ENCODE measurements at places on chromosomes 7 and 10.
A peak's percentile ranks its signal among the peaks of the same experiment; 100 is the strongest.

GRCh38 chr10:109173937-109174336 lies 749.4 kb downstream of the XPNPEP1 start:
- DNase-seq, result no peak

DNA sequence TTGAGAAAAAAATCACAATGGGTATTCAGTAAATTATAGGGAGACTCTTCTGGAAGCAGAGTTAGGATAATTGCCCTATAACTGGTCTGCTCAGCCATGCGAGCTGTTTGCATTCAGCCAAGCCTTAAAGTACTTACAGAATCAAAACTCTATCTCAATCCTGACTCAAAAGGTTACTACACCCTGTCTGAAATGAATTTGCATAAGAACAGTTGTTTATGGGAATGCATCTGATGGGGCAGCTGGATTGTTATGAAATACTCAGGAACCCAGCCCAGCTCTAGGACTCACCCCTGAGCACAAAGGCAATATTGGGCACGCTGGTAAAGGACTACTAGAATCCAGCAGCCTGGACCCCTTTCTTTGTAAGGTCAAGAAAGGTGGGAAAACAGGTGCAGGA lies 38.8 kb downstream of the AKR1B15 start:
- DNase-seq, result no peak

GRCh38 chr10:77518241-77518909 lies 119.2 kb downstream of the KCNMA1 start:
- DNase-seq, result no peak

DNA sequence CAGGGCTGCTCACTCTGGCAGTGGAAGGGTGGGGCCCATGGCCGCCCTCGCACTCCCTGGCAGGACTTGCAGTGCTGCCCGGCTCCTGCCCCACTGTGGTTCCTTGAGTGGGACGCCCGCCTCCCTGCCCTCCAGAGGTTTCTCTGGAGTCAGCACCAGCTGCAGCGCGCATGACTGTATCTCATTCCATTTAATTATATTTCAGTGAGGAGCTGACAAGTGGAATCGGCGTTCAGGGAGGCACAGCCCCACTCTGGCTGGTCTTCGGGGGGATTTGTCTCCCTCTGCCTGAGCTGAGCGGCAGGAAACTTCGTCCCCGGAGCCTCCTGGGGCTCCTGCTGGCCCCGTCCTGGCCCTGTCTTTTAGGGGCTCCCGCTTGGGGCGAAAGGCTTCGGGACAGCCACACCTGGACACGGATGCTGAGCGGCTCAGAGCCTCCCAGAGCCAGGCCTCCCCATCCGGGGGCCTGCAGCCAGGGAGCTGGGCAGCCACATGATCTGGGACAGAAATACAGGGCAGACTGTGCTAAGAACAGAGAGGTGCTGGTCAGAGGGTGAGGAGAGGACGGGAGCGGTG lies 75.3 kb upstream of the NKX6-2 start:
- DNase-seq, result no peak

DNA sequence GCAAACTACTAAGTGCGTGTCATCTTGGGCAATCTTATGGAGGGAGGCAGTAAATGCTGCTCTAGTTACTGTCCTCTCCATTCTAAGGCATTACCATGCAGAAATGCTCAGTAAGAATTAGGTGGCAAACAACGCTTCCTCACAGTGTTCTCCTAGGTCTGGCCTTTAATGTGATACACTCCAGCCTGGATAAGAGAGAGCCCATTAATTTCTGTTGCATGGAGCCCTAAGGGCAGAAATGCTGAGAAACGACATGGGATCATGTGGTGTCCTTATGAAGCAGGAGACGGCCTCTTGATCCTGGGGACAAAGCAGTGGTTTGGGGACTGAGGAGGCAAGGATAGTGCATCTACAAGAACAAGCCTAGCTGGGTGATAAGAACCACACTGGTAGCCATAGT lies 44.0 kb downstream of the SLC25A13 start:
- no peak for DNase-seq

DNA sequence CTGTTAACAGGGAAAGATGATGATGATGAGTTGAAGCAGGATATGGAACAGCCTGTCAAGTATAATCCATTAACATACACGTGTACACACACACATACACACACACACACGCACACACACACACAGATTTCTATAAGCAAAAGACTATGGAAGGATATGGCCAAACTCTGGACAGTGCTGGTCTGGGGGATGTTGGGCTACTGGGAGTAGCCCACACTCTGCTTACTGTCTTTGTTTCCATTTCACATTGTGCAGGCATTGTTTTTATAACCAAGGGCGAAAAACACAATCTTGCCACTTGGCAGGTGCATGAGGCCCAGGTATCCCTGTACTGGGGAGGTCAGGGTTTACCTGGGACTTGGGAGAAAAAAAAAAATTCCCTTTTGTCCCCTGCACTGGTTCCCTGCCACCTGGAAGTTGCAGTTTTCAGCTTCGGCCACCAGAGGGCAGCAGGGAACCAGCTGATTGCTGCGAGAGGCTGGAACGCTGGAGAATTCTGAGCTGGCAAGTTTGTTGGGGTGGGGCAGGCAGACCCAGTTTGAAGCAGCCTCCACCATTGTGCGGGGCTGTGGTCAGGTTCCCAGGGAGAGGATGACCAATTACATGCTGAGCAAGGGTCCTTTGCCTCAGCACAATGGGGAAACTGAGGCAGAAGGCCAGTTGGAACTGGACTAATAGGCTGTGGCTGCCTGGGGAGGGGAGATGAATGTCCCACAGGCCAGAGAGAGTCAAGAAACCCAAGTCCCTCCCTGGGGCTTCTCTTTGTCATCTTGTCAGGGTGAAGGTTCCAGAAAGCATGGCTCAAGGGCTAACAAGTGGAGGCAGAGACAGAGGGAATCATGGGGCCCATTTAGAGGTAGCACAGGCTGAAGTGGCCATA lies 27.3 kb downstream of the PPIF start:
- peak; percentile 78 for DNase-seq

GRCh38 chr7:117941138-117941810 lies 68.0 kb upstream of the CTTNBP2 start:
- DNase-seq, result peak; percentile 61

Data from common myeloid progenitor, CD34-positive (primary cell).